DMS 273 treated with DMSO at 0.1 percent for 48 hours (cell line): ENCODE measurements at places on chromosomes 2 and 18.

GRCh38 chr2:133303150-133303549, 265.1 kb downstream of the NCKAP5 start:
- DNase-seq = no peak

DNA sequence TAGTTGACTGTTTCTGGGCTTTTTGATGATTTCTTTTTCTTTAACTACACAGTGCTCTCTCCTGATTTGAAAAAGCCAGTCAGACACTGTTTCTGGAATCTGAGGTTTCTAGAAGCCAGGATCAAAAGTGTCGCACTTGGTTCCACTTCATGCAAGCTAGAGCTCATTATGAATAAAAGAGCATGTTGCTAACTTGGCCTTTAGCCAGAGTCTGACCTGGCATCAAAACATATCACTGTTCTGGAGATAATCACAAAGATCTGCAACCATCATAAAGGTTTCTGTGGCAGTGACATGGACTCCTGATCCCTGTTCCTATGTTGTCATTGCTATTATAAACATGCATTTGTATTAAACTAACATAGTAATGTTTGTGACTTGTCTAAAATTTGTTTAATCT, 76.1 kb upstream of the MAPRE2 start:
- DNase-seq = no peak

DNA sequence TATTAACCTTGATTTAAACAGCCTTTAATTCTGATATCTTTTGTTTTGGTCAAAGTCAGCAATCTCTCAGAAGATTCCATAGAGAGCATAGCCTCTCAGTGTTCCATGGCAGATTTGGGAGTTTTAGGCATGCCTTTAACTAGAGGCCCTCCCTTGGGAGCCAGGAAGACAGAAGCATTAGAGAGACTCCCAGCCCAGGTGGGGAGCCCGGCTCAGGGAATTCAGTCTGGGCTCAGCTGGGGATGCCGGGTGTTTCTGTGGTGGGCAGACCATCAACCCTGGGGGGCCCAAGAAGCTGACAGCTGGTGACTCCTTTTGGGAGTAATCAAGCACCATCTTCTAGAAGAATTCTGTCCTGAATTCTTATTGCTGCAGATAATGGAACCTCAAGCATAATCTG, 99.7 kb upstream of the CELF4 start:
- DNase-seq = no peak

GRCh38 chr2:147425437-147426029, 419.3 kb upstream of the ACVR2A start:
- DNase-seq = no peak

- DNase-seq = no peak
Observed at GRCh38 chr2:121955426-121955825, 200.0 kb downstream of the TSN start.

GRCh38 chr2:191831410-191831994, 15.4 kb downstream of the CAVIN2 start:
- no peak for DNase-seq

GRCh38 chr18:37565977-37566478, 430 bp upstream of the CELF4 start:
- peak; percentile 39 for DNase-seq
